ENCODE measurements at places on chromosomes 2 and 18.

DNA sequence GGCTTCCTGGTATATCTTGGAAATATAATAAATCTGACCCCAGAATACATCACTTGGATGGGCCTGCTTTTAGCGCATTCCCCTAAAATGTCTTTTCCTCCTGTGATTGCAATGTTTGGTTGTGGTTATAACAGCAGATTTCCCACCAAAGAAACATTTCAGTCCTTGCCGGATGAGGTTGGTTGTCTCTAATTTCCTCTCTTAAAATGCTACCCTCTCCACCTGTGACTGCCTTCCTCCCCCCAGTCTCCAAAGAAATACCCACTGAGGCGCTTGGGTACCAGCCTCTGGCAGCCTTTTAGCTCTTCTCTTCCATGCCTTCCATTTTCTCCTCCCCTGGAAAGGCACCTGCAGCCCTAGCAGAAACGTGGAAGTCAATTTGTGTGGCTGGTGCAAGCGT lies 102.1 kb upstream of the SIX3 start:
- no peak for DNase-seq

- DNase-seq: no peak
Observed at GRCh38 chr18:41071826-41072225, 883.2 kb upstream of the PIK3C3 start.

- peak; percentile 99 for DNase-seq
Observed at GRCh38 chr2:191333911-191334357, 88.7 kb downstream of the MYO1B start.

DNA sequence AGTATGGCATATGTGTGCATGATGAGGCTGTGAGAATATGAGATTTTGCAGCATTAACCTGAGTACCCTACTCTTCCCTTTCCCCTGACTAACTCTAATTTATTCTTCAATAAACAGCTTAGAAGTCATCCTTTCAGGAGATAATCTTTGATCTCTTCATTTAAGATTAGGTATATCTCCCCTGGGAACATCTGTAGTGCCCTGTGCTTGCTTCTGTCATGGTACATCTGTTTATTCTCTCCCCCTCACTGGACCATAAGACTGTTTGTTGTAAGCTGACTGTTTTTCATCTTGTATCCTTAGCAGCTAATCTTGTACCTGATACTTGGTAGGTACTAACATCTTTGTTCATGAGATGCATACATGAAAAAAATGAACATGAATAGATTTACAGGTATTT lies 83.1 kb downstream of the MBD5 start:
- no peak for DNase-seq

- no peak for DNase-seq
Observed at GRCh38 chr2:225112362-225113126, 70.3 kb upstream of the DOCK10 start.

- DNase-seq: no peak
Observed at GRCh38 chr2:213152065-213152794, 818 bp upstream of the IKZF2 start.
